ENCODE measurements at places on chromosomes 2 and 18.
A peak's percentile ranks its signal among the peaks of the same experiment; 100 is the strongest.

DNA sequence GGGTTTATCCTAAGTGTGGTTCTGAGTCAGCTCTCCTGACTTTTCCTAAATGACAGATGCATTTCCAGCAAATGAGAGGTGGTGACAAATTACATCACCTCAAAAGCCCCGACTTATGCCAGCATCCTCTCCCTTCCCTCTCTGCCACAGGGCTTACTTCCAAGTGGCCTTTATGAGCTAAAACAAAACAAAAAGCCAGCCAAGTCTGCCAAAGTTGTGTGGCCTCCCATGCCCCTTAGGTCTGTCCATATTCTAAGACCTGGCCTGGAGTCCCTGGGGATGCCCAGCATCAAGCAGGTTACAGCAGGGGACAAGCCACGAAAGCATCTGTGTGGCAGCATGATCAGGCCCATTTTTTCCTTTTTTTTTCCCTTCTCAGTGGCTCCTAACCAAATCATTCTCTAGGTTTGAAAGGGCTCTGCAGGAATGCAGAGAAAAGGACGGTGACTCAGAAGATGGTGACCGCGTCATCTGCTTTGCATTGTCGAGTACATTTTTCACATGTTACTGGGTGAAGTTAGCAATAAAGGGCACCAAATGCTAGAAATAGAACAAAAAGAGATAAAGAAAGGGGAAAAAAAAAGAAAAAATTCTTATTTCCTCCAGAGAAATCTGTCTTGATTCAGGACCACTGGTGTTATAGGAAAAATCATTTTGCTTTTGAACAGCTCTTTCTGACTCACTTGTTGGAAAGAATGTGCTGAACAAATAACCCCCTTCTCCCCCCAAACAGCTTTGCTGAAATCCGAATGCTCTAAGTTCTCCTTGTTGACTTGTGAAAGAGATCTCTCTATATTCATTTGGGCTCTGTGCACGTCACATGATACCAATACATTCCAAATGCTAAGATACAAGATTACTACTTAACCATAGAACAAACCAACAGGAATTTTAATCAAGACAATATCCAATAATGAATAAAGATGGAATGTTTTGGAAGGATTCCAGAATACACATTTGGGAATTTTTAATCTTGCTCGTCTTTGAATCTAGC lies 178.7 kb downstream of the EN1 start:
- DNase-seq, result no peak

DNA sequence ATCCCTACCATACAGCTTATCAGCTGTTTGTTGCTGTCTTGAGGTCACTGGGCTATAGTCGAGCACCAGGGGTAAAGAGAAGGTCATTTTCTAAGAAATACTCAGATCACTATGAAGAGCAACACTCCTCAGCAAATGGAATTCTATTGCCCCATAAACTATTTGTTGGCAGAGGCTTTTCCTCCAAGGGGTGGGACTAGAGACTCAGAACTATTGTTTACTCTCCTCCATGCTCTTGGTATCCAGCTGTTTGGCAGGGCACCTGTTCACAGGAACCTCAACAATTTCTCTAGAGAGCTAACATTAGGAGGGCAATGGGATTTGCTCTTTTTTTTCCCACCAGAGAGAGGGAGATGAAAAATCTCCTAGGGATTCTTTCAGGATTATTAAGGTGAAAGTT lies 249.1 kb upstream of the SPRED2 start:
- DNase-seq, result no peak

- DNase-seq, result no peak
Observed at GRCh38 chr2:216350214-216350791, 22.0 kb downstream of the MARCHF4 start.

DNA sequence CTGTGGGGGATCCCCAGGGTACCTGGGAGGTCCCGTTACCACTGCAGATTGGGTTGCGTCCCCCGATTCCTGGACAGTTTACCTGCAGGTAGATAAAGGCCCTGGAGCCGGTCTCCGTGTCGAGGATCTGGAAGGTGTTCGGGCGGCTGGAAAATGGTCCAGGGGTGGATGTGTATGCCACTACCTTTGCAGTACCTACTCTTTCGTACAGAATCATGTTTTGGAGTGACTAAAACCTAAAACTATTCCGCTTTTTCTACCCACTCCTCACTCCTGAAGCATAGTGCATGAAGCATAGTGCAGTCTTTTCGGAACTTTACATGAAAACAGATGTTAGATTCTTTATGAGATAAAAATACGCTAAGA lies 418 bp downstream of the WDR75 start:
- no peak for DNase-seq

GRCh38 chr2:171617981-171618380 lies 69.3 kb upstream of the DYNC1I2 start:
- no peak for DNase-seq

DNA sequence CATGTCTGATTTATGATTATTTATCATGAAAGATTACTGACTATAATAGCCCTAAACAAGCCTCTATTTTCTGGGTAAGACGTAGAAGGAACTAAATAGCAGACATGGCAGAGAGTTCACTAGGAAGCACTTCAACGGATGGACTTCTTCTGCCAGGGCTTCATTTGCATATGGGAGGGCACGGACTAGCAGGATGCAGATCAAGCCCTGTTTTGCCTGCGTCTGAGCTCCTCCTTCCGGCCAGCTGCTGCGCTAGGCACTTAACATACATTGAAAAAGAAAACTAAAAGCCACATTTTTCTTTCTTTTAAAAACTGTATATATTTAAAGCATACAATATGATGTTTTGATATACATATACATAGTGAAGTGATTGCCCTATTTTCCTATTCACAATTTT lies 340.0 kb upstream of the MEX3C start:
- no peak for DNase-seq

DNA sequence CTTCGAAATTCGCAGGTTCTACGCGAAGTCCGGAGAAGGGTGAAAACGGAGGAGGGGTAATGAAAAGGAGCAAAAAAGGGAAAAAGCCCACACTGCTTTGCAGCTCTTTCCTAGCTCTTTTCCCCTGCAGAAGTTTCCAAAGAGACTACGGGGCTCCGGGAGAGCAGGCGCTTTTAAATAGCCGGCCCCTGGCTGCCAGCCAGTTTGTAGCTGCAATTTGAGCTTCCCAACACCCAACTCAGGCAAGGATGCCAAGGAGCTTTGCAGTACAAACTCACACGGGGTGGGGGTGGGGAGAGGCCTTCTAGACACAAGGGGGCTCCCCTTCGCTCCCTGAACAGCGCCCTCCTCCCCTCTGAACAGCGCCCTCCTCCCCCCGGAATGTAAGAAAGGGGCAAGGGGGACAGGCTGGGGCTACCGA lies at the start of gene IGFBP5:
IGFBP5 (minus strand) TSS at position 149 of the 421 bp plus-strand sequence. CDS start 774 bp downstream, outside the sequence.
- no peak for DNase-seq

GRCh38 chr2:183292028-183292427 lies 167.8 kb downstream of the NUP35 start:
- DNase-seq, result no peak

DNA sequence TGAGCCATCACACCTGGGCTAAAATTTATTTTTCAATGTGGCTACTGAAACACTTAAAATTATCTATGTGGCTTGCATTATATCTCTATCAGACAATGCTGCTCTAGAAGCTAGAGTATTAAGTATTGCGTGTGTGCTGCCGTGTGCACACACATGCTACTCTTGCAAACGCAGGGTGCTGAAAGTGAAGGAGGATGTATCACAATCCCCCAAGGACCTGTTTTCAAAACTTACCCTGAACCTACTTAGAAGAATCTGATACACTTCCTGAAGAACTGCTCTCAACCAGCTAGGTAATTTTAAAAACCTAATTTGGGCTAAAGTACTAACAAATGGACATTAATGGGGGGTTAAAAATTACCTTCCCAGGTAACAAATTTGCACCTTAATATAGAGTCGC lies 66.5 kb downstream of the EPHA4 start:
- DNase-seq, result no peak

- DNase-seq, result no peak
Observed at GRCh38 chr2:26477911-26478253, at the start of gene OTOF. Gene OTOF, minus strand, starts transcription at chr2:26478124.

GRCh38 chr2:45554742-45555140 lies 56.3 kb downstream of the SRBD1 start:
- no peak for DNase-seq

GRCh38 chr2:190927301-190927700 lies 46.7 kb downstream of the GLS start:
- no peak for DNase-seq

GRCh38 chr2:218002845-218003180 lies at the start of gene TNS1:
Gene TNS1, minus strand, starts transcription at chr2:218002995. Its CDS starts 123 bp downstream, at chr2:218002872.
- no peak for DNase-seq

GRCh38 chr2:201852462-201852861 lies 46.1 kb downstream of the CDK15 start:
- no peak for DNase-seq

GRCh38 chr2:35978218-35978617 lies 377.4 kb upstream of the CRIM1 start:
- no peak for DNase-seq

DNA sequence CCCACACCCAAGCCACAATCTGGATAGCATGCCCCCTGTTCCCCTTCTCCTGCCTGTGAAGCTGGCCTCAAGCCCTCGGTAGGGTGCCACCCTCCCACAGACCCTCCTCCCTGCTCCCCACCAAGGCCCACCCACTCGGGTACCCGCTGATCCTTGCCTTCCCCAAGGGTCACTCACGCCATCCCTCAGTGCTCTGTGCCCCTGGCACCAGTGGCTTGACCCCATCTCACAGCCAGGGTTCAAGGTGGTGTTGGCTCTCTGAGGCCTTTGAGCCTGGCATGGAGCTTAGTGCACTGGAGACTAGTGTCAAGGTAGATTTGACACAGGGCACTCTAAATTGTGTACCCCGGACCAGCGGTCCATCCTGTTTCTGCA lies 11.9 kb downstream of the ADRA2B start:
- DNase-seq, result no peak

GRCh38 chr18:55475916-55476315 lies 112.1 kb downstream of the TCF4 start:
- DNase-seq, result no peak

GRCh38 chr2:70678576-70679143 lies 89.3 kb downstream of the ADD2 start:
- no peak for DNase-seq

DNA sequence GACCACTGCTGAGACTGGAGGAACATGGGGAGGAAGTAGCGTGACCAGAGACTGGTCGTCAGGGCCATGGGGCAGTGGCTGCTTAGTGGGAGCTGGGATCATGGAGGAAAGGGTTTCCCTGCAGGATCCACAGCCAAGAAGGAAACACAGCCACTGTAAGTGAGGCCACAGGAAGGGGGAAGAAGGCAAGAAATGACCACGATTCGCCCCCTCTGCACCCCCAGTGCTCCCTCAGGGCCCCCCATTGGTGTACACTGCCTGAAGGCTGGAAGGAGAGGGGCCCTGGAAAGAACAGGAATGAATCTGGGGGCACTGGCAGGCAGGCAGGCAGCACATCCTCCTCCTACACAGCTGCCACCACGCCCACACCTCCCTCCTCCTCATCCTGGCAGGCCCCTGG lies 62.5 kb upstream of the RMDN2 start:
- no peak for DNase-seq

- no peak for DNase-seq
Observed at GRCh38 chr2:161998857-161999256, 75.2 kb downstream of the DPP4 start.

- DNase-seq, result no peak
Observed at GRCh38 chr2:239202343-239202742, 198.5 kb downstream of the HDAC4 start.

GRCh38 chr2:3270095-3270478 lies 107.5 kb downstream of the EIPR1 start:
- no peak for DNase-seq

DNA sequence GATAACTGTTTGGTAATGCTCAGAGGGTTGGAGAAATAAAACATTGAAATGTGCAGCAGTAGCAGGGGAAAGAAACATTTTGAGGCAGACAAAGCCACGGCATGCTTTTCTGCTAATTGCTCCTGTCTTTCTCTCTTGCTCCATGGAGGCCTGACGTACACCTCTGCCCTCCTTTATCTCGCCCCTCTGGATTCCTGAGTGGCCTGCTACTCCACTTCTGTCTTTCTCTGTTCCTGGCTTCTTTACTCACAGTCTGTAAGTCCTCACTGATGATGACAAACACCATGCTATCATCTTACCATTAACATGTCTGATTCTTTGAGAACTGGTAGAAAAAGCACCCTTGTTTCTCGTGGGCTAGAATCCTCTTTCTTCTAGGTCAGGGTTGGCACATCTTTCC lies 392.9 kb downstream of the MEIS1 start:
- no peak for DNase-seq

GRCh38 chr2:208097801-208098200 lies 26.5 kb downstream of the CRYGD start:
- DNase-seq, result no peak

DNA sequence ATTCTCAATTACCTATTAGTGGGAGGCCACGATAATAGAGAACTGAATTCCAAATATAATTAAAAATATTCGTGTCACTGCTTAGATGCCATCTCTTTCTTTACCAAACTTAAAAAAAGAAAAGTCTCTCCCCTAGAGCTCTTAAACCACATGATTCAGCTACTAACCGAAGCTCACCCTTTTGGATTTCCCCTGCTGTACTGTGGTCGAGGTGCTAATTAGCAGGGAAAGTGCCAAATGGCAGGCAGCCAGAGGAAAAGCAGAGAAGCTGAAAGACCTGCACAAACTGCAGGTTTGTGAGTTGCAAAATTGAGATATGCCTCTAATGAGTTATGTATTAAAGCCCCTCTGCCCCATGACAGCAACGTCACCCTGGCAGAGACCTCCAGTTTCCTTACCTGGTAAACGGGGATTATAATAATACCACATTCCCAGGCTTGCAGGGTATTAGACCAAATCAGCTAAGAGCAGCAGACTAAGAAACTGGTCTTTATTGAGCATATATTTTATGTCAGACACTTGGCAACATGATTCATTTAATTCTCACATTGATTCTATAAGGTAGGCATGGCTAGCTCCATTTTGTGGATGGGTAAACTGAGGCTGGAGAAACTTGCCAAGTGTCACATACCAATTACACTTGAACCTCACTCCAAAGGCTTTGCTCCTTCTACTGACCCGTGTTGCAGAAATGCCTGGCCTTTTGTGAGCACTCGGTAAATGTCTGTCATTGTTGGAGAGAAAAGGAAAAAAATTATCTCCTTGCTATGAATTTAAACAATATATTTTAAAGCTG lies 259.7 kb downstream of the LPIN1 start:
- peak; percentile 12 for DNase-seq

GRCh38 chr2:136226903-136227302 lies 109.0 kb upstream of the CXCR4 start:
- no peak for DNase-seq

DNA sequence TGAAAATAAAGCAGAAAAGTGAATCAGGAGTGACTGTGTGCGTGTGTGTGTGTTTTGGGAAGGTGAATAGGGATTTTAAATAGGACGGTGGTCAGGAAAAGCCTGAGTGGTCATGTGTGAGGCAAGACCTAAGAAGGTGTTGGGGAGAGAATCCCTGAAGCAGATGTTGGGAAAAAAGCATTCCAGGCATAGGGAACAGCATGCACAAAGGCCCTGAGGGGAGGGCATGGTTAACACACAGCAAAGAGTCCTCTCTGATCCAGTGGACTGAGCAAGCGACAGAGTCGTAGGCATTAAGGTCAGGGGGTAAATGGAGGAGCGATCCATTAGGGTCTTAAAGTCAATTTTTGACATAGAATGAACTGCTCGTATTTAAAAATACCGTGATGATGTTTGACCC lies 34.0 kb upstream of the OTOS start:
- DNase-seq, result no peak
